Non-pigmented ciliary epithelial cell (primary cell): ENCODE measurements at places on chromosomes 7 and 10.

DNA sequence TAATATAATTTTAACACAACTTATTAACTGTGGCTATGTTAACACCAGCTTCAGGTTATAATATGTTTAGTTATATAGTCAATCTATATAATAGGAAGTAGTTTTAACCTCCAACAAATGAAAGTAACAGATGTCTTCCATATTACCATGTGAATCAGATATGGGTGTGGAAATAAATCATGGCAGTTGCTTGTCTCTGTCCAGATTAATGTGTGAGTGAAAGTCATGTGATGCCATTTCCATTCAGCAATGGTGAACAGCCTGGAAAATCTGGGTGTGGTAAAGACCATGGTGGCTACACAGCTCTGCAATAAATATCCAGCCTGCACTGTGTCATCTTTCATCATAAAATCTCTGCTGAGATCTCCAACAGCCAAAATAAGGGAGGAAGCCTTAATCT, 27.8 kb downstream of the HEPACAM2 start:
- no peak for DNase-seq

GRCh38 chr7:11430112-11430511, 401.9 kb downstream of the THSD7A start:
- DNase-seq: no peak

- DNase-seq: no peak
These were observed 41.1 kb upstream of the TFEC start for GRCh38 chr7:116071629-116072028.

DNA sequence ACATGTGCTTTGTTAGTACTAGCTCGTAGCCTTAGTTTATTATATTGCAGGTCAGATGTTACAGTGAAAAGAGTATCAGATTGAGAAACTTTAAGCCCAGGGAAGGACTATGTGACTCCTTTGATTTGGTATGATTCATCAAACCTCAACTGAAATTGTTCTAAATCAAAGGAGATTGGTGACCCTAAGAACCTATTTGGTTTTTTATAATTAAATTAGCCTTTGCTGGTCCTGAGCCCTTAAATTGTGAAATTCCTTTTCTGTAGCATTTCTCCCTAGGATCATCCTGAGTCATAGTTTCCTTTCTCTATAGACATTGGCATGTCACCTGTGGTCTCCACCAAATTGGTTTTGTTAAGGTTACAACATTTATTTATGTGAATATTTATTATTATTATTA, 89.7 kb downstream of the POLR1F start:
- DNase-seq: peak; percentile 15

DNA sequence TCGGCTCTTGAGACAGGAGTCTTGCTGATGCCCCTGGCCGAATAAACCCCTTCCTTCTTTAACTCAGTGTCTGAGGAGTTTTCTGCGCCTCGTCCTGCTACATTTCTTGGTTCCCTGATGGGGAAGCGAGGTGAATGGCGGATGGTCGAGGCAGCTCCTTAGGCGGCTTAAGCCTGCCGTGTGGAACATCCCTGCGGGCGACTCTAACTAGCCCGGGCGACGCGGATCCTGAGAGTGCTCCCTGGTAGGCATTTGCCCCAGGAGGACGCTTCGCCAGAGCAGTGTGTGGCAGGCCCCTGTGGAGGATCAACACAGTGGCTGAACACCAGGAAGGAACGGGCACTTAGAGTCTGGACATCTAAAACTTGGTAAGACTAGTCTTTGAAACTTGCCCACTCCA, 12.0 kb upstream of the EPHB4 start:
- no peak for DNase-seq

DNA sequence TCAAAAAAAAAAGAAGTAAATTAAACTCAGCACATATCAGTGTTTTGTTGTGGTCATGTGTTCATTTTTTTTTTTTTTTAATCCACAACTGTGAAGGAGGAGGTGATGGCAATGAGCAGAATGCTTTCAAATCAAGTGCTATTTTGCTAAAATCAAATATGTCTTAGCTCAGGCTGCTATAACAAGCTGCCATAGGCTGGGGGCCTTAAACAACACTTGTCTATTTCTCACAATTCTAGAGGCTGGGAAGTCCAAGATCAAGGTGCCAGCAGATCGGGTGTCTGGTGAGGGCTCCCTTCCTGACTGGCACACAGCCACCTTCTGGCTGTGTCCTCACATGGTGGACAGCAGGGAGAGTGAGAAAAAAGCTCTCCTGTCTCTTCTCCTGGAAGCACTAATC, 203.9 kb downstream of the FAM107B start:
- DNase-seq: no peak

GRCh38 chr10:37728830-37729229, 128.6 kb downstream of the ZNF248 start:
- no peak for DNase-seq

- DNase-seq: no peak
These were observed 32.2 kb upstream of the PPP1R9A start for GRCh38 chr7:94875201-94875600.

GRCh38 chr7:12757443-12757842, 70.0 kb downstream of the ARL4A start:
- DNase-seq: peak; percentile 68

GRCh38 chr10:121413951-121414350, 184.3 kb downstream of the FGFR2 start:
- no peak for DNase-seq

DNA sequence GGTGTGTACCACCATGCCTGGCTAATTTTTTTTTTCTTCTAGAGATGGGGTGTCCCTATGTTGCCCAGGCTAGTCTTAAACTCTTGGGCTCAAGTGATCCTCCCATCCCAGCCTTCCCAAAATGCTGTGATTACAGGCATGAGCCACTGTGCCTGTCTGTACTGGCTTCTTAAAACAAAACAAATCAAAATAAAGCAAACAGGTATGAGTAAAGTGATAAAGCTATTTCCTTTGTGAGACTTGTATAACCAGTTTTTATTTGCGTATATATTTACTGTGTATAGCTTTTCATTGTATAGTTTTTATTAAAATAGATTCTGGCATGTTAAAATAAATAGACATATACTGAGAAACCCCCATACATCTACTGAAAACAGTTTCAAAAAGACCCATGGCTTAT, 14.3 kb downstream of the LCOR start:
- no peak for DNase-seq

DNA sequence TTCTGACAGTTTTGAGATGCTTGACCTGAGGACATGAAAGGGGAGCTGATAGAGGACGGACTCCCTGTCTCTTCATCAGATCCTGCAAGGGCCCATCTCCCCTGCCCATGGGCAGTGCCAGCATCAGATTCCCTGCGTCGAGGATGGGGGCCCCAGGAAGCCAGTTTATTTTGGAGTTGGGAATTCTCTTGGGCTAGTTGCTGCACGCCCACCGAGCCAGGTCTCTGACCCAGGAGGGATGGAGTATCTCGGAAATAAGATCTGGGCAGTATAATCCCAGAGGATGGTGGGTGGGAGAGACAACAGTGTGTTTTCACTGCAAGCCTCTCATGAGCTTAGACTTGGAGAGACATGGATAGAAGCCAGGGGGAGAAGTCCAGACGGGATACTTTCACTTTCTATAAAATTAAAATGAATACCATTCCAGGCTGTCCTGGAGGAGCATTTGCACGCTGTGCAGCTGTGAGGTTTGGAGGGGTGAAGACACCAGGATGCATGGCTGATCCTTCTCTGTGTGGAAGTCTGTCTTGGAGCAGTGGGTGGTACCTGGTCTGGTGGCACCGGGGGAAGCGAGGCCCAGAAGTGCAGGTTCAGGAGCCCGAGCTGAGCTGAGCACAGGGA, 25.8 kb downstream of the DOCK1 start:
- DNase-seq: no peak

- no peak for DNase-seq
These were observed 602.0 kb downstream of the PTPRN2 start for GRCh38 chr7:157985636-157986035.

- DNase-seq: no peak
These were observed 109.9 kb downstream of the HECTD2 start for GRCh38 chr10:91519899-91520514.

DNA sequence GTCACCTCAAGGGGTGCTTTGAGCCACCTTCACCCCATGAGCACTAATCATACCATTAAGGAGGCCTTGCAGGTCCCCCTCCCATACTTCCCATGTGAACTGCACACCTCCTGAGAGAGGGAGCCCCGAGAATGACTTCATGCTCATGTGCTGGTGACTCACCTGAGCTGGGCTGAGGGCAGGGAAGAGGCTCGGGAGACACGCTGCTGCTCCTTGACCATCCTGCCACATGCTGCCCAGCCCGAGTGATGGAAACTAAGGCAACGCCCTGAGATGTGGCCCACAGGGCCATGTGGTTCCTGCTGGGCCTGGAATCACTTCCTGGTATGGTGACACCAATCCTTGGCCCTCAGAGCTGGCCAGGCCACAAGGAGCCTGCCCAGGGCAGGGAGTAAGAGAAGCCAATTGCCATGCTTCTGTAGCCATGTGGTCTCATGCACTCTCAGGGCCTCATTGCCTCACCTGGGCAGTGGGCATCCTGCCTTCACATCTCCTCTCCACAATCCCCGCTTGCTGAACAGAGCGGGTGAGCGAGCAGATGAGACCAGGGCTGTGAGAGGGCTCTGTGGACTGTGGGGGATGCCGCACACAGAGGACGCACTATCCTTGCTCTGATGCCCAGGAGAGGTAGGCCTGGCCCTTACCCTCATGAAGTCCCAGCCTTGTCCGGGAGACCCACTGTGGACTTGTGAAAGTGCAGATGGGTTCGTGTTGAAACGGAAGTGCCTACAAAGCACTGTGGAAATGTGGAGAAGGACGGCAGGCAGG, 18.3 kb upstream of the PPIF start:
- DNase-seq: no peak

- no peak for DNase-seq
These were observed 1.4 kb downstream of the C10orf71 start for GRCh38 chr10:49300140-49300974.

GRCh38 chr7:44167920-44168319, 21.3 kb downstream of the GCK start:
- DNase-seq: no peak

DNA sequence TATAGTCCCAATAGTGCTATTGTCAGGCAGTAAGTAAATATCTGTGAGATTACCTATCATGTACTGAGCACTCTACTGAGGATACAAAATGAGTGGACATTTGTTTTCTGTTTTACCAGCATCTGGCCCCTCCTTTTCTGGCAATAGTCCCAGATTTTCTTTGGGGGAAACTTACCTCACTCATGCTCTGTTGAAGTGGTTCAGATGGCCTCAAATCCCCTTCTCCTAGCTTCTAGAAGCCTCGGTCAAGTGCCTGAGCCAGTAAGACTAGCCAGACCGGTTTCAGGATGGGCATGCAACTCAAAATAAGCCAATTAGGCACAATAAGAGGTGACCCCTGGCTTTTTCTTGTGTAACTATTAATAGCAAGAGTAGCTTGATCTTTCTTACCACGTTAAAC, 19.7 kb downstream of the TRDMT1 start:
- no peak for DNase-seq

GRCh38 chr10:48444266-48444665, 137.8 kb downstream of the MAPK8 start:
- DNase-seq: no peak

DNA sequence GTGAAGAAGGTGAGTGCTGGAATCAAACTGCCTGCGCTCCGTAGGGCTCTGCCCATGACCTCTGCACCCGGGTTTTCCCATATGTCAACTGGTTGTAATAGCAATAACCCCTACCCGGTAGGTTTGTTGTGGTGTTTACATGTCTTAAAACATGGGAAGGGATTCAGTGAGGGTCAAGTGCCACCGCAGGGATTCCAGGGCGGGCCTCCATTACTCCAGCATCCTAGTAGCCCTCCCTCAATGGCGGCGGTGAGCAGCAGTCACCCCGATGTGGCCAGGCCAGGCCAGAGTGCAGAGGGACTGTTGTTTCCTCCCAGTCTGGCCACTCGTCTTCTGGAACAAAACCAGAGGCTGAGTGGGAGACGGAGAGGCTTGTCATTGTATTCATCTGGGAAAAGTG, 37.6 kb upstream of the ENO4 start:
- DNase-seq: no peak

GRCh38 chr7:80649011-80649410, 10.6 kb downstream of the CD36 start:
- DNase-seq: no peak

- no peak for DNase-seq
These were observed 287.3 kb upstream of the LRRN3 start for GRCh38 chr7:110803602-110804143.

GRCh38 chr10:14276210-14276609, 54.5 kb downstream of the FRMD4A start:
- no peak for DNase-seq
